ENCODE measurements at places on chromosomes 16 and 17.

GRCh38 chr16:1642148-1642547 is 30.0 kb downstream of the CRAMP1 start:
- peak; percentile 87 for DNase-seq

- no peak for DNase-seq
These were observed 2.7 kb downstream of the RNF43 start for GRCh38 chr17:58414596-58414997.

- DNase-seq: no peak
These were observed 5.3 kb downstream of the ST3GAL2 start for GRCh38 chr16:70433458-70434103.

DNA sequence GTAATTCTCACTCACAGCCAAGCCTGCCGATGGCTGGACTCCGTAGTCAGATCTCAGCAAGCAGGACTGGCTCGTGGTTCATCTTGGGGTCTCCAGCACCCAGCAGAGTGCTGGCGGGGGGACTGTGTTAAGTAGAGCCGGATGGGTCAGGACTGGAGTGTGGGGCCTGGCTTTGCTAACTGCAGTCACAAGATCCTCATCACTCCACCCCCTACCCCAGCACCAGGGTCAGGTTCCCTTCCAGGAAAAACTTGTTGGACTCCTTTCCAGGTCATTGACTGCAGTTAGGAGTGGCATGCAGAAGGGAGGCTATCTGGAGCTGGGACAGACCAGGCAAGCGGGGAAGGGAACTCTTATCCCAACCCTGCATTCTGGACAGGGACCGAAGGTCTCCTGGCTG is 6.0 kb downstream of the CIITA start:
- DNase-seq: no peak

DNA sequence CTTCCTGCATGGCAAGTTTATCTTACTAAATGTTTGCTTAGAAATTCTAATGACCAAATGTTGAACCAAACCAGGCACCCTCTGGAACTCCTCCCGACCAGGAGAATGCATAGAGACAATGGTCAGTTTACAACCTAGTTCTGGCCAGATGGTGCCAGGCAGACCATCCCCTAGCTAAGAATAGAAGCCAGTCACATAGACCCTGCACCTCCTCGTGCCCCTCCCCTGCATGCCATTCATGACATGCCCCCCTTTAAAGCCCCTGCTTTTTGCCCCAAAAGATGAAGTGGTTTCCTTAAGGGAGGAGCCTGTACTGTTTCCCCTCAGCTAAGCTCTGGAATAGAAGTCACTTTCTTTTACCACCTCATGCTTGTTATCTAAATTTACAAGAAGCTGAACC is 6.6 kb upstream of the CPHXL start:
- no peak for DNase-seq

GRCh38 chr16:48157794-48158193 is 2.0 kb upstream of the ABCC12 start:
- no peak for DNase-seq
